ENCODE measurements at places on chromosomes 12 and 14.

- DNase-seq: no peak
These were observed 7.0 kb downstream of the MLF2 start for GRCh38 chr12:6745741-6746525.

- no peak for DNase-seq
These were observed 12.3 kb downstream of the METTL3 start for GRCh38 chr14:21498540-21499526.

DNA sequence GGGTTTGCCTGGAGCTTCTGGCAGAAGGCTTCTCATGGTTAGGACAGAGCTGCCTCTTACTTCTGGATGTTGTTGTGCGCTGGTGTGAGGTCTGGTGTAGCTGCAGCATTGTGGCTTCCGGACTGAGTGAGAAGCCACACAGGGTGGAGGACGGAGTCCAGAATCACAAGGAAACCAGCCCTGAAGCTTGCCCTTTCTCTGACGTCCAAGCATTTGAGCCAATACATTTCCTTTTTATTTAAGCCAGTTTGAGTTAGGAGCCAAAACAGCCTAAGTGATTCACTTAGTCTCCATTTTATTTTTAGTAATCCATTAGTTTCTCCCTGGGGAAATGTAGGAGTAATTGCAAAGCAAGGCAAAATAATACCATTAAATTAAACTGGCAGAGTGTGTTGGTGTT, 402.4 kb upstream of the RGS6 start:
- DNase-seq: peak; percentile 28

DNA sequence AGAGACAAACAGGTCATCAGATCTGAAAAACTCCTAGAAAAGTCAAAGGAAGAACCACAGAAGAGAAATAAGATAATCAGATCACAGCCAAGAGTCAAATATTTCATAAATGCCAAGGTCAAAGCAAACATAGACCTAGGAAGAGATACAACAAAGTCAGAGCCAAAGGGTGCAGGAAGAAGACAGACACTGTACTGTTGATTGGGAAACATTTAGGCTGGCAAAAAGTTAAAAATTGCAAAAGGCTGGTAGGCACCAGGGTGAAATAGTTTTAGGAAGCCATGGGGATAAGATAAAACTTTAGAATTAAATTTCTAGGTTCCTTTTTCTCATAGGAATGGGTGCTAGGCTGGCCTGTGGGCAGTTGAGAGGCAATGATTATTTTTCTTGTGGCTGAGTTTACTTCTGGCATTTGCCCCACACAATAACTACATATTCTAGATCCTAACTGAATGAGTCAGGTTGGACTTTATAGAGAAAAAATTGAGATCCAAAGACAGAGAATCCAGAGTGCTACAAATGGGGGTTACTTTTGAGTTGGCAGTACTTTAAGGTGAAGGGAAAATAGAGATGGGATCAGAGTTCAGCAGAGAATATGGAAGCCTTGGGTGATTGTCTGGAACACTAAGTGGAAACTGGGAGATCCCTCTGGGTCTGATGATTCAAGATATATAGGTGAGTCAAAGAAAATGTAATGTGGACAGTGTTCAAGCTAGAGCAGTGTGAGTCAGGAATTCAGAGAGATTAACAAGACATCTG, 215.5 kb downstream of the C12orf50 start:
- no peak for DNase-seq
